ENCODE measurements at places on chromosomes 7 and 10. TPM values are rescaled to one million over a fixed set of nuclear protein-coding genes. Genes with fewer than 3 reads are reported as not detected.

The FKBP6 gene
- total RNA-seq: not detected

The TRPV5 gene
- total RNA-seq: not detected

- H3K27ac ChIP-seq: no peak overlapping the region
- peaks cover 11% of the 10 kb centered on the region for H3K4me1 ChIP-seq
- H3K4me3 ChIP-seq: no peak overlapping the region
Observed at GRCh38 chr7:26694141-26694540, 170.2 kb downstream of the SKAP2 start.

The H2BK1 gene
- total RNA-seq: not detected

The ZNF488 gene
- 0.41 TPM for total RNA-seq

DNA sequence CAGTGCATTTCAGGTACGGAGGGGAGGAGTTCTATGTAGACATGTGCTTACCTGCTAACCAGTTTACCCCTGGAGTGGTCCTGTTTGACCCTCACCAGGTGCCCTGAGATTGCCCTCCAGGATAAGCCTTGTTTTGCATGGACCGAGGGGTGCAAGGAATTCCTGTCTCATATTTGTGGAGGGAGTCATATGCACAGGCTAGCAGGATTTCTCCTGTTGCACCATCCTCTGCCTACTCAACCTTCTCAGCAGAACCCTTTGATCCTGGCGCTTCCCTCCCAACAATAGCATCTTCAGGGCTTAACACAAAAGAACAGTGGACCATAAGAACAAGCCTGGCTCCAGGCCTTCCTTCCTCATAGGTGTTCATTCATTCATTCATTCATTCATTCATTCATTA, 7.2 kb downstream of the TRPV6 start:
- no peaks in the 10 kb centered on the region for H3K4me1 ChIP-seq
- H3K27ac ChIP-seq: no peak overlapping the region
- H3K36me3 ChIP-seq: no peaks in the 10 kb centered on the region
- DNase-seq: no peak
- H3K4me3 ChIP-seq: no peak overlapping the region

- H3K36me3 ChIP-seq: no peaks in the 10 kb centered on the region
- H3K27me3 ChIP-seq: no peaks in the 10 kb centered on the region
- no peak overlapping the region for H3K27ac ChIP-seq
- no peaks in the 10 kb centered on the region for H3K4me1 ChIP-seq
Observed at GRCh38 chr10:12322583-12323131, 26.7 kb upstream of the CAMK1D start.

The OR2A7 gene
- 13.9 TPM for total RNA-seq

The GJD4 gene
- not detected for total RNA-seq

- no peak overlapping the region for H3K27ac ChIP-seq
- no peak for DNase-seq
- H3K36me3 ChIP-seq: no peaks in the 10 kb centered on the region
- no peaks in the 10 kb centered on the region for H3K27me3 ChIP-seq
- no peaks in the 10 kb centered on the region for H3K4me1 ChIP-seq
Observed at GRCh38 chr7:3451701-3452100, 150.6 kb downstream of the SDK1 start.

DNA sequence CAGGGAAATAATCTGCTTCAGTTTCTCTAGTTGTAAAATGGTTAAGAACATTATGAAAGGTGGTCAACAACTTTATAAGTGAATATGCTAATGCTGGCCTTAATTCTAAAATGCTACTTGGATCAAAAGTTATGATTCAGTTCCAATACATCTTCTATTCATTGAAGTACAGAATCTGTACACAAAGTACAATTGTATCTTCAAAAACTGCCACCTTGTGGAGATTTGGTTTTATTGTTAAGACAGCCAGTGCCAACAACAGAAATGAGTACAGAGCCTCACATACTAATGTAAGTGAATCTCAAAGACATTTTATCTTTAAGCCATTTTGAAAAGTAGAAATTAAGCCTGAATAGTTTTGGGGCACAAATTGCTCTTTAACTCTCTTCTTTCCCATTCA, 194.0 kb downstream of the CFTR start:
- H3K36me3 ChIP-seq: no peaks in the 10 kb centered on the region
- peak overlapping the region; percentile 58 for H3K27ac ChIP-seq
- no peak for DNase-seq
- H3K4me1 ChIP-seq: no peaks in the 10 kb centered on the region

The COL13A1 gene
- total RNA-seq: 13.5 TPM

DNA sequence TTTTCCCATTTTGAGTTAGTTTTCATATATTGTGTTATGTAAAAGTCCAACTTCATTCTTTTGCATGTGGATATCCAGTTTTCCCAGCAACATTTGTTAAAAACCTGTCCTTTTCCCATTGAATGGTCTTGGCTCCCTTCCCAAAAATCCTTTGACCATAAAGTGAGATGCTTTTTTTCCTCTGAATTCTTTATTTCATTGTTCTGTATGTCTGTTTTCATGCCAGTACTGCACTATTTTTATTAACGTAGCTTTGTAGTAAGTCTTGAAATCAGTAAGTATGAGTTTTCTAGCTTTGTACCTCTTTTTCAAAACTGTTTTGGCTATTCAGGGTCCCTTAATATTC, 20.0 kb downstream of the C1GALT1 start:
- no peak overlapping the region for H3K4me3 ChIP-seq
- no peaks in the 10 kb centered on the region for H3K27me3 ChIP-seq
- H3K4me1 ChIP-seq: peaks cover 3% of the 10 kb centered on the region
- no peaks in the 10 kb centered on the region for H3K36me3 ChIP-seq

The GPR26 gene
- total RNA-seq: not detected

The CHST3 gene
- 15.6 TPM for total RNA-seq

Data from upper lobe of right lung (tissue), 1 donor.